ENCODE measurements at places on chromosomes 12 and 14.

DNA sequence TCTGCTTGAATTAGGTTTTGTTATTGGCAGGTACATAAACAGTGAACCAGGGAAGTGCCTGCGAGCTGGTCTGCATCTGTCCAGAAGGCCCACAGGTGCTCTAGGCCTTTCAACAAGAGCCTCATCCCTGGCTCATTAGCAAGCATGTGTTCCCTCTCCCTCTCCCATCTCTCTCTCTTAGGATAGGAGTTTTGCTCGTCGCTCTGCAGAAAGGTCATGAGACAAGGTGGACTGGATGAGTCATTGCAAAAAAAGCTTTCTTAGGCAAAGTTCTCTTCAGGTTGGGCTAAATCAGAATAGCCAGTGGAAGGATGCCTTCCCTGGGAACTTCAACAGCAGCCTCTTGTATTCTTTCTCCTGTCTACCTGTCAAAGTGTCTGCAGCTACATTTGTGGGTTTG is 14.6 kb upstream of the PRMT8 start:
- no peak for DNase-seq

DNA sequence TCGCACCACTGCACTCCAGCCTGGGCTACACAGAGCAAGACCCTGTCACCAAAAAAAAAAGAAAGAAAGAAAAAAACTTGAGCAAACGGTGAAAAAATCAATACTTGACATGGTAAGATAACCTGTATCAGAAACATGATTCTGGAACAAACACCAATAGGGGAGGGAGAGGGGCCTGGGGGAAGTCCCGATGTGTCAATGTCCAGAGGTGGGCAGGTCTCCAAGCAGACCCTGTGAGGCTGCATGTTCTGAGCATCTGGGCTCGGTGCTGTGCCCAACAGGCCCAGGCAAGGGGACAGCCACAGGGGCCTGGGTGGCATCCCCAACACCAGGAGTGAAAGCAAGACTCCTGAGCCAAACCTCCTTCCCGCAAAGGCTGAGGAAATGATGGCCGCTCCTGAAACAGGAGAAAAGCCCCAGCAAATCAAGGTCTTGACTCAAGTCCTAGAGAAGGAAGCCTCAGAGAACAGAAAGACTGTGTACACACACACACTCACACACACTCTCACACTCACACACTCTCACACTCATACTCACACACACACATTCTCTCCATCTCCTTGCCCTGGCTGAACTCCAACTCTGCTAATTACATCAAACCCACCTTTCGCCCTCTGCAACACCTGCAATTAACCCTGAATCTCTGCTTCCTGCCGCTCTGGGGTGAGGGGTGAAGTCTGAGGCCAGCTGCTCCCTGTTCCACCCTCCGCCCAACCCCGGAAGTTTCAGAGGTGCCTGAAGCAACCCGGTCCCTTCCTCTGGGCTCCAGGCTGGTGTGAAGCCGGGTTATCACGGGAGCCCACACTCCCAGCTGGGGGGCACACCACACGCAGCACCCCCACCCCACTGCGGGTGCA is 20.4 kb downstream of the CCDC88C start:
- DNase-seq: peak; percentile 50

- DNase-seq: no peak
Observed at GRCh38 chr12:122366685-122367475, 55.6 kb downstream of the CLIP1 start.

GRCh38 chr12:67761566-67761965 is 113.0 kb downstream of the DYRK2 start:
- no peak for DNase-seq

DNA sequence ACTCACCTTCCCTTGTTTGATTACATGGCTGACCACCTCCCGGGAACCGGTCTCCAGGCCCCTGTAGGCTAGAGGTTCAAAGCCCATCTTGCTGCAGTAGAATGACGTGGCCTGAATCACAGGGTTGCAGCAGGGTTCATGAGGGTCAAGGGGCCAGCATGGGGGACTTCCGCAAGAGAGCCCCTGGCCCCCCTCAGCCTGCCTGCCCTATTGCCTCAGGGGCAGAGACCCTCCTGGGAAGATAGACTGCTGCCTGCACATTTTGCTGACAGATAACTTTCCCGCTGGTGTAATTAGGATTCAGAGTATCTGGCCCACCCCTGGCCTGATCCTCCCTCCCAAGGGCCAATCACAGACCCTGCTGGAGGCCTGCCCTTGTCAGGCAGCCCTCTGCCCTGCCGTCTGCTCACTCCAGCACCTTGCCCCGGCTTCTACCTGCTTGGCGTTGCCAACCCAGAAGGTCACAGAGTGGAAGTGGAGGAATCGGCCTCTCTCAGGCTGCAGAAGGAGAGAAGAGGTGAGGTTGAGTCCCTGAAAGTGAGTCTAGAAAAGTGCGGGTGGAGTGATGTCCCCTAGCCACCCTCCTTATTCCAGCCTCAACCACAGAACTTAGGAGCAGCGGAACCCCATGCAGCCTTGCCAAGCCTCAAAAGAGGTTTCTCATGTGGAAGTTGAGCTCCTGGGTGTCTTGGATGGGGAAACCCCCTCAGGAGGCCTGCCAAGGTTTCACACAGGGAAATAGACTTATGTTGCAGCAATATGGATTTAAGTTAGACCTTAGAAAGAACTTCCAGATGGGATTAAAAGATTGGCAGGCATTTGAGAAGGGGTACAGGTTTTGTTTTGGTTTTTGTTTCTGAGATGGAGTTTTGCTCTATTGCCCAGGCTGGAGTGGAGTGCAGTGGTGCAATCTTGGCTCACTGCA is 1.1 kb downstream of the HPD start:
- DNase-seq: no peak

DNA sequence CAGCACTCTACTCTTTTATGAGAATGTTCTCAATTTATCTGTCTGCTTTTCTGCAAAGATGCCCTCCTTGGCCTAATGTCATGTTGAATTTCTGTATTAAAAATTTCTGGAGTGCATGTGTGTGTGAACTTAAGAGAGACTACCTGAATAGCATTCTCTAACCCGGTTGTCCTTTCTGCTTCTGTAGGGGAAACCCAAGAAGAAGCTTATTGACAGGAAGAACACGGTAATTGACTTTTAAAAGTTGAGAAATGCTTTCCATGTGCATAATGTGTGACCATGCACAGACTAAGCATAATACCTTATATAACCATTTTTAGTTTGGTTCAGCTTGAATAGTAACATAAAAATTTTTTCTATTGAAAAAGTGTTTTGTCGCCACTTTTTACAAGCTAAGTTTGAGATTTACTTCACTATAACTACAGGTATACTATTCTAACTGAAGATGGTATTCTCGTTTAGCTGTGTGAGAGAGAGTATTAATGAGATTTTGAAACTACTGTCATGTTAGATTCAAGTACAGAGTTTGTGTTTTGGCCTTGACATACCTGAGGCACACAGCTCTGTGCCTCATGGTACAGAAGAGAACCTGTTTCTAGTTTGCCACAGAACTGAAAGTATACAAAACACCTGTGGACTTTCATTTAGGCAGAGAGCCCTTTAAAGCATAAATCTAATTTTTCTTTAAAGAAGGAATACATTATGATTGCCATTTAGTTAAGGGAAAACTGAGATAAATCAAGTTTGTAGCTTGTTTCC is 96.8 kb downstream of the TTLL5 start:
- no peak for DNase-seq

All from T follicular helper cell (primary cell).